Amniotic stem cell (primary cell): ENCODE measurements at places on chromosomes 7 and 10.

GRCh38 chr7:155299535-155300202 lies 2.0 kb downstream of the INSIG1 start:
- no peak for DNase-seq

DNA sequence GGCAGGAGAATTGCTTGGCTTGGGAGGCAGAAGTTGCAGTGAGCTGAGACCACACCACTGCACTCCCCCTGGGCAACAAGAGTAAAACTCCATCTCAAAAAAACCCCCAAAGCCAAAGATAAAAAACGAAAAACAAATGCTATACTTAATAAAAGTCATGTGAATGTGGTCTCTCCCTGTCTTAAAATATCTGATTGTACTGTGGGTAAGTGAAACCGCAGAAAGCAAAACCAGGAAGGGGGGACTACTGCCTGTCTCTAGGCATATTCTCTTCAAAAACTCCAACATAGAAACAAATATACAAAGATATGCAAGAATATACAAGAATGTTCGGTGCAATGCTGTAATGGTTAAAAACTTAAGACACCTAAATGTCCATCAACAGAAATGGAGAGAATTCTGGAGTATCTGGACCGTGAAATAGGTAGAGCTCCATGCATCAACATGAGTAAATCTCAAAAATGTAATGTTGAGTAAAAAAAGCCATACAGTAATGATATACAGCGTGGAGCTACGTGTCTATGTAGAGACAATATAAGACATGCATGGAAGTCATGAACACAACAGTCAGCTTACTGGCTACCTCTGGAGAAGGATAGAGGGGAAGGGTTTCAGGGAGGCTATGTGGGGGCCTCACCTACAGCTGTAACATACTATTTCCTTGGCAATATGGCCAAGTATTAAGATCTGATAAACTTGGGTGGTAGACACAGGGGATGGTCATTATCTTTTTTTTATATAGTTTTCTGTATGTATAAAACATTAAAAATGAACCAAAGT lies 2.1 kb downstream of the ZNF394 start:
- no peak for DNase-seq

DNA sequence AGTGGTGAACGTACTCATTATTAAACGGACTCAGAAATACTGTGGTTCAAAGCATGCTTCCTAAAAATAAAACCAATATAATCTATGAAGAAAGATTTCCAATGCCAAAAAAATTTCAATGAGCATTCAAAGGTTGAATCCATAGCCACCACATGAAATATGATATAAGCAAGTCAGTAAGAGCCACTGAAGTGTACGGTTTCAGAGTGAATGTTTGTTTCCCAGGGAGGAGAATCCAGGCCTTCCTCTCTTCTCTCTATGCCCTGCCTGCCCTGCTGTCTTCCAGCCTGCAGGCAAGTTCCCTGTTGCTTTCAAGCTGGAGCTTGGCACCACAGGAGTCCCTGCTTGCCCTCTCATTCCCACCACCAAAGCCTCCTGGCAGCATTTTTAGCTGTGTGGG lies 1171.6 kb upstream of the C7orf33 start:
- no peak for DNase-seq

DNA sequence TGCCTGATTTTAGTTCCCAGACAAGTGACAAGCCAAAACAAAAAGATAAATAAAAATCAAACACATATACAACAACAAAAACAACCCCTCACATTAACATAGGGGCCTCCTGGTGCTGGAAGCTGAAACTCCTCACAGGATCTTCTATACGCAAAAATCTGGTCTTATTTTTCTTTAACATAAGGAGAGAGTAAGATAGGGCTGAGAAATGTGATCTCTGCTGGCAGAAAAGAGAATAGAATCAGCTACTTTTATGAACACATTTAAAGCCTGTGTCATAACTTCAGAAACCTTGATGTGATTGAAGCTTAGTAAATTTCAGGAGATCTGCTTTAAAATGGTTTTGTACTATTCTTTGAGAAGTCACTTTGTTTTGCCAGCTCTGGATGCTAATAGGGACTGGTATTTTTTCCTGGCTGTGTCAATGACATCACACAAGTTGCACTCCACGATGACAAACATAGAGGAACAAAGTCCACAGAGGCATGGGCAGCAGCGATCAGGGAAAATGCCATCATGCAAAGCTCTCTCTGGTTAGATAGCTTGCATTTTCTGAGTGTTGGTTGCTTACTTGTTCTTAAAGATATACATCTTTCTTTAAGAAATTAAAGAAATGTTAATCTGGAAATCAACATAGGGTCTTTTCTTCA lies 176.6 kb upstream of the SP4 start:
- no peak for DNase-seq

DNA sequence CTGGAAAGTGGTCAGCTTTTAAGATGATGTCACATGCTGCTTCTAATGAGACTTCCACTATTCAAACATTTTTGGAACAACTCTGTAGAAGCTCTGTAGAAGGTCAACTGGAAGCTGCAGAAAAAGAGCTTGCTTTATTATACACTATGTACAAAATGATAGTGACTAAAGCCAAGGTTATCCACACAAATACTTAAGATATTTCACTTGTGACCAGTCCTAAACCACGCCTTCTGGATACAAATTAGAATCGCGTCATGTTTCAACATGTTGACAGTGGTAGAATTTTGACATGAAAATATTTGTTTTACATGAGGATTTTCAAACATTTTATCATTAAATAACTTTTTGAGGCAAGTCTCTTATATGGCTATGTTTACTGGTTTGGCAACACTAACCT lies 499.6 kb upstream of the PHF14 start:
- no peak for DNase-seq

- DNase-seq = no peak
Measured at GRCh38 chr7:35753761-35754603, 46.9 kb upstream of the SEPTIN7 start.

- DNase-seq = no peak
Measured at GRCh38 chr10:104223304-104223703, 8.9 kb downstream of the CFAP43 start.

DNA sequence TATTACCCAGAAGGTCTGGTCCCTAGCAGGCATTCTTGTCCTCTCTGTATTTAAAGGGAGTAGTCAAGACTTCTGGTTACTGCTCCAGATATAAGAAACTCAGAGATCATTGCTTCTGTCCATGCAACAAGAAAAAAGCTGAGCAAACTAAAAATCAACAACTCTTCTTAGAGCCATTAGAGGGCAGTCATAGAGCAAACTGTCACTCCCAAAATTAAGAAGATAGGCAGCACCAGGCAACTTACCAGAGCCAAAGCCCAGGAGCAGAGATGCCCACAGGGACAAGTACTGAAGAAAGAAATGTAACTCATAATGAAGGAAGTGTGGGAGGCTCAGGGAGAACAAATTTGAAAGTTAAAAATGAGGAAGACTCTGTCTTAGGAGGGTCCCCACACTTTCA lies 472.9 kb upstream of the COBL start:
- no peak for DNase-seq

DNA sequence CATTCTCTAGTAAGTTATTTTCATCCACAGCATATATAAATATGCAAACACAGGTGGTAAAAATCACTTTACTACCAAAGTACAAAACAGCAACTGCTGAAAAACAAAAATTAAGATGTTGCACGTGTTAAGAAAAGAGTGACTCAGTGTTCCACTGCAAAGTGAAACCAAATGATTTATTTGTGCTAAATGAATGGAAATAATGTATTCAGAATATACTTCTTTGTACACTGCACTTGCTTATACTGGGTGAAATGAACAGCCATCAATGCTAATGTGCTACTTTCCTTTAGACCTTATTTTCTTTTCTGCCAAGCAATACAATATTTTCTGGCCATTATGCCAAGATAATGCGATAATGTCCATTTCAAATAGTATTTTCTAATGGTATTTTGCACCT lies 38.3 kb upstream of the MRLN start:
- no peak for DNase-seq

GRCh38 chr7:147878912-147879661 lies 711.5 kb upstream of the C7orf33 start:
- no peak for DNase-seq

- peak; percentile 73 for DNase-seq
Measured at GRCh38 chr7:117124591-117125220, 171.4 kb downstream of the ST7 start.

- DNase-seq = no peak
Measured at GRCh38 chr10:119336599-119336998, 129.2 kb downstream of the GRK5 start.

- DNase-seq = no peak
Measured at GRCh38 chr10:27622596-27622995, 118.5 kb downstream of the RAB18 start.

GRCh38 chr7:112160130-112160770 lies 45.9 kb downstream of the DOCK4 start:
- DNase-seq = no peak

DNA sequence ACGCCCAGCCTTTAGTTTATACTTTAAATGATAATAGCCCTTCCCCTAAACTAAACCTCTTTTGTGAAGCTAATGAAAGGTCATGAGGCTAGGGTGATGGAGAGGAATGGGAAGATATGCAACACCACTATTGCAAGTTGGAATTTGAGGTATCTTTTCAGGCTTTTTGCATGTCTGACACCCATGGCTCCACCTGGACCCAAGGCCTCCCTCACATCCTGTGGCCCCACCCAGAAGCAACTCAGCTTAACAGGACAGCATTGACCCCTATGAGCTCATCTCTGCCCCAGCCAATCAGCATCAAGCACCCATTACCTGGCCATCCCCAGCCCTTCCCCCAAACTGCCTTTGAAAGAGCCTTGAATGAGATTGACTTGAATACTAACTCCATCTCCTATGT lies 674.2 kb upstream of the NRP1 start:
- no peak for DNase-seq

DNA sequence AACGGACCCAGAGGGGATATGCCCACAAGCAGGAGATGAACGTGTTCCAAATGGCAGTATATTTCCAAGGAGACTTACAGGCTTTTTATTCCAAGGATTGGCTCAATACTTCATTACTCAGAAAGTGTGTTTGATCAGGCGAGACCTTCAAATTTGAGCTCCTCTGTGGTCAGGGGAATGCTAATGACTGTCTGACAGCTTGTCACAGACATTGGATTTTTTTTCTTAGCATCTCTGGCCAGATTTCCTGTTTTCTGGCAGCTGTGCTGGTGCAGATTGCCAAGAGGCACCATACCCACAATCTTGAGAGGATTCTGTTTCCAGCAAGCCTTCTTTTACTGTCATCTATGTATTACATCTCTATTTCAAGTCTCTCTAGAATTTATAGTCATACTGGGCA lies 93.8 kb downstream of the C1GALT1 start:
- no peak for DNase-seq

- no peak for DNase-seq
Measured at GRCh38 chr10:23723796-23724195, 284.9 kb downstream of the OTUD1 start.

GRCh38 chr7:155700847-155701246 lies 56.4 kb downstream of the RBM33 start:
- DNase-seq = no peak

DNA sequence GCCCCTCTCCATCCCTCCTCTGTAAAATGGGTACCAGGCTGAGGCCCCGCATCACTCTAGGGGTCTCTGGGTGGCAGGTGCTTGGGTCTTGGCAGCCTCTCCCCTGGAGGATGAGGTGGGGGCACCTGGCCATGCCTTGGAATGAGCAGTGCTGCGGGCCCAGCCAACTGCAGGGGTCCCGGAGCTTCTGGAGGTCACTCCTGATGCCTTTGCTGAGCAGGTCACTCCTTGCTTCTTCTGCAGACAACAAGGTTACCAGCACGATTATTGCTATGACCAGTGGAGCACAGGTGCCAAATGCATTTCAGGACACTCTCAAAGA lies 22.4 kb upstream of the ZNF488 start:
- no peak for DNase-seq

- DNase-seq = no peak
Measured at GRCh38 chr7:140310337-140311002, 87.9 kb downstream of the SLC37A3 start.

GRCh38 chr7:101545441-101546190 lies 83.5 kb downstream of the MYL10 start:
- DNase-seq = no peak

DNA sequence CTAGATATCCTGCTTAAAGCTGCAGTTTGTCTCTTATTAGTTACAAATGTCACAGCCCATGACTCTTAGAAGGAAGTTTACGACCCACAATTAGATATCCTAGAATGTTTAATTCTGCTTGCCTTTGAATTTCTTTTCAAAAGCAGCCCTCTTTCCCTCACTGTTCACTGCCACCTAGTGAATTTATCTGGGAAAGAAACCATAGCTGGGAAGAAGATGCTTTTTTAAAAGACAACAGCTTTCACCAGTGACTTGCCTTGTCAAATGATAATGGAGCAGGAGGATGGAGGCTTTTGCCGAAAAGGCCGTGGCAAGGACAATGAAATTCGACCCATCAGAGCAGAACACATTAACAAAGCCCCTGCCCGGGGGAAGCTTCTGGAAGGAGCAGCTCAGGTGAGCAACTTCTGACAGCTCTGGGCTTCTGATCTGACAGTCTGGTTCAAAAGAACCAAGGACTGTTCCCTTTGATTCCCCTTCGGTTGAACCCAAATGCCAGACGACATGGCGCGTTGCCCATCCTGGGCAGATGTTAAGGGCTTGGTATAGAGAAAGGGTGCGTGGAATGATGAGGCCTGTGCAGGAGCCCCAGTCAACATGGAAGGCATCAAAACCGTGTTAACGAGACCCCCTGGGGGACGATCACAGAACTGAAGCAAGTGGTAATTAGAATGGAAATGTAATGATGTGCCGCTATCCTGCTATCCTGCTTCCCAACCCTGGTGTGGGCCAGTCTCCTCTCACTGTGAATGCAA lies 236.8 kb downstream of the FRMD4A start:
- peak; percentile 45 for DNase-seq

DNA sequence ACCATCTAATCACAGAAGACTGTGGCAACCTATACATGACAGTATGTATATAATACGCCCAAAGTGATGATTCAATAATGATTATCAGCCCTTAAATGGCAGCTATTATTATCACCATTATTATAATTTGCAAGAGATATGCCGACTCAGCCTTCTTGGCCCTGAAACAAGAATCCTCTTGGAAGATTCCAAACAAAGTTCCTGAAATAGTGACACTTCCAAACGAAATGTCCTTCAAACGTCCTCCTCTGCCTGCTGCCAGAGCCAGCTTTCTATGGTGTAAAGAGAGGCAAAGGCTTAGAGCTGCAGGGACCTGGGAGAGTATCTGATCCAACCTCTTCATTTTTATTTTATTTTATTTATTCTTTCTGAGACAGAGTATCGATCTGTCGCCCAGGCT lies 36.0 kb downstream of the NRAP start:
- no peak for DNase-seq

GRCh38 chr7:27073076-27073475 lies 22.7 kb downstream of the HOXA1 start:
- no peak for DNase-seq

- DNase-seq = no peak
Measured at GRCh38 chr10:7908541-7909210, 90.4 kb downstream of the TAF3 start.

GRCh38 chr7:32846630-32847225 lies 44.8 kb downstream of the KBTBD2 start:
- no peak for DNase-seq

- no peak for DNase-seq
Measured at GRCh38 chr10:105063796-105064195, 422.7 kb downstream of the SORCS3 start.

GRCh38 chr10:43739161-43739560 lies 90.5 kb upstream of the ZNF32 start:
- no peak for DNase-seq
